ENCODE measurements at places on chromosomes 3 and 15.

DNA sequence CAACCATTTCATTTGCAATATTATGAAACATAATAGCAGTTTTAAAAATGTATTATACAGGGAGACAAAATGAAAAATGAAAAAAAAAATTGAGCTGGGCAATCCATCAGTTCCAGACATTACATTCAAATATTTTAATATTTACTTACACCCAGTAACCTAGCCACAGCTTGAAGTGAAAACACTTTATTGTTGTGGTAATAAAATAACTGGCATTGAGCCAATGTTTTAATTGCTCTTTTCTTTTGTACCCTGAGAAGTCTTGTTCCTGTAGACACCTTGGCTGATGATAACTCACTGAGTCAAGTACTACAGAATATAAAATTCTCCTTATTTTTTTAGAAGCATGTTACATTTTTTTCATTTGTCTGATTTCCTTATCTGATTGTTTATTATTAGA, 180.6 kb downstream of the ROBO1 start:
- no peak for DNase-seq

DNA sequence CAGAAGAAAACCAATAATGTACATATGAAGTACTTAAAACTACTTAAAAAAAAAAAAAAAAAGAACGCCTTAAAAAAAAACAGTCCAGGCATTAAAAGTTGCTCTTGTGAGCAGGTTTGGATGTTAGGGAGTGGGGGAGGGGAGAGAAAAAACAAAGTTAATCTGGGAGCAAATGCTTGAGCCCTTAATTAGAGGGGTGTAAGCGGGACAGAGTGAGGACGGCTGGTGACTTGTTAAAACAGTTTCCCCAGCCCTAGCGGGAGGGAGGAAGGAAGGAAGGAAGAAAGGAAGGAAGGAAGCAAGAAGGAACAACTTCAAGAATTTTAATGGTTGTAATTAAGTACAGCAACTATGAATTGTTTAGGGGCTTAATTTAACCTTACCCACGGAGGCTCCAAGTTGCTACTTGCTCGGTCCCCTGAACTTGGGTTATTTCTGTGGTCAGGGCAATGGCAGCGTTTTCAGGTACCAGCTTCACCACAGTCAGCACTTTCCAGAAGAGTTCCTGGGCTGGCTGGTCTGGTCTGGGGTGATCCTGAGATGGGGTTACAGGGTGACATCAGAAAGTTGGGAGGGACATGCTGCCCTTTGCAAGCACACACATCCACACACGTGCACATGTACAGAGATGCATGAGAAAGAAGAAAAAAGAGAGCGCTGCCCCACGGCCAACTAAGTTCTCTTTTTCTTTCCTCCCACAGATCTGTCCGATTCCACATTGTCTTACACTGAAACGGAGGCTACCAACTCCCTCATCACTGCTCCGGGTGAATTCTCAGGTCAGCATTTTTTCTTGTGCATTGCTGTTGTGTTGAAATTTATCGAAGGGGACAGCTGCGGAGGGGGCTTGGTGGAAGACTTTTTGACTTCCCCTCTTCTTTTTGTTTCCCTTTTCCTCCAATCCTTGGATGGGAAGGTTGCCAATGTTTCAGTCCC, 14.0 kb downstream of the SMAD6 start:
- DNase-seq = no peak

DNA sequence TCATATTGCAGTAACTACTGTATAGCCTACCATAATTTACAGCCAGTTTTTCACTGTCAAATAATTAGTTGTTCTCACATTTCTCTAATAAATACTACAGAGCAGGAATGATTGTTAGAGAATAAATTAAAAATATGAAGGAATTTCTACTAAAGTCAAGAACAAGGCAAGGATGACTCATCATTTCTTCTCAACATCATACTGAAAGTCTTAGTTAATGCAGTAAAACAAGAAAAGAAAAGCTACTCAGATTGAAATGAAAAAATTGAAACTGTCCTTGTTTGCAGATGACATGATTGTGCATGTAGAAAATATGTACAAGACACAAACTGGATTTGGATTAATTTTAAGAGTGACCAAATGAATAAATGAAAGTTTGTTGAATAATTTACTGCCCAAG, 608.2 kb downstream of the NSUN3 start:
- DNase-seq = no peak

DNA sequence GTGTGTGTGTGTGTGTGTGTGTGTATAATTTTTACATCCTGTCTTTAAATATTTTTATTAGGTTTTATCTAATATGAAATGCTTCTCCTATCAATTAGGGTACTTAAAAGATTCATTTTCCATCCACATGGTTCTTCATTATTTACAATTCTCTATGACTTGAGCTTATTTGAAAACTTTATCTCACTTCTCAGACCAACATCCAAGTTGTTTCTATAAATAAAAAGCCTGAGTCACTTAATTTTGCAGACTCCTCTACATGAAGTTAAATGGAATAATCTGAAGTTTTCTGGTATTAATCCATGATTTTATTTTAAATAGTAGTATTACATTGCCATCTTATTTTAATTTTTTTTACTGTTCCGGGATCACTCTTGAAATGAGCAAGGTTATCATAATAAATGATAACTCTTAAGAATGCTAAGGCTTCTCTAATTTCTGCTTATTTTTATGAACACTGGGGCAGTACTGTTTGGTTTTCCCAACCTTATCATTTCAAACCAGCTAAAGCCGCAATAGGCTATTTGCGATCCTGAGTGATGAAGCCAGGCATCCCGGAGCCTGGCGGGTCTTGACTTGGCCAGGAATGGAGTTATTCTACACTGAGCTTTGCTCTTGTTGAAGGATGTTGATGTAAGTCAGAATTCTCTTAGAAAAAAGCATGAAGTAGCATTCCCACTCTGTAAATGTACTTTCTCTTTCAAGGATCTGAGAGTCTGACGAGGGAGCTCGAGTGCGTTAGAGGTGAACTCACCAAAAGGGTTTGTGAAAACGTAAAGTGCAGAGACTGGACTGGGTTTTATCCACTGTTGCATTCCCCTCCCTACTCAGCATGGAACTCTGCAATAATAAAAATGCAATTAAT, 220.2 kb upstream of the LRTM1 start:
- no peak for DNase-seq

GRCh38 chr3:193553586-193553985, 1.1 kb downstream of the ATP13A4 start:
- DNase-seq = no peak

- DNase-seq = no peak
Observed at GRCh38 chr15:68764090-68764489, 56.6 kb downstream of the ANP32A start.

DNA sequence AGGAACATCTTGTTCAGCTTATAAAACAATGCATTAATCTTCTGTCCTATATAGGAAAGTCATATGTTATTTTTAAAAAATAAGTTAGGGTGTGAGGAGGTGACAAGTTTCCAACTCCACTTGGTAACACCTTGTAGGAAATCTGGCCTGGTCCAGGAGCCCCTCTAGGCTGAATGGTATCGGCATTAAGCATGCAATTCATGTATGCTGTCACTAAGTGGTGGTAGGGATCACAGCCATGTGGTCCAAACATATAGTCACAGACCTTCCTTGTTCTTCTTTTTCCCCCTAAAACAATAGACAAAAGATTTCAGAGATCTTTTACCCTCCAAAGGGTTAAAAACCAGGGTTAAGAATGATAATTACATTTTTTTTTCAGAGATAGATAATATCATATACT, 4.2 kb upstream of the APBA2 start:
- DNase-seq = no peak

DNA sequence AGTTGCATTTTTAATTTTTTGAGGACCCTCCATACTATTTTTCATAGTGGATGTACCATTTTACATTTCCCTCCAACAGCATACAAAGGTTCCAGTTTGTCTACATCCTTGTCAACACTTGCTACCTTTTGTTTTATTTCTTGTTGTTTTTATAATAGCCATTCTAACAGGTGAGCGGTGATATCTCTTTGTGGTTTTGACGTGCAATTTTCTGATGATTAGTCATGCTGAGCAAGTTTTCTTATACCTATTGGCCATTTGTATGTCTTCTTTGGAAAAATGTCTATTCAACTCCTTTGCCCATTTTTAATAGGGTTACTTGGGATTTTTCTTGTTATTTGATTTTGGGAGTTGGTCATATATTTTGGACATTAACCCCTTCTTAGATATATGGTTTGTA, 187.0 kb downstream of the CDIN1 start:
- no peak for DNase-seq

- no peak for DNase-seq
Observed at GRCh38 chr3:171007316-171007715, 19.2 kb downstream of the SLC2A2 start.

DNA sequence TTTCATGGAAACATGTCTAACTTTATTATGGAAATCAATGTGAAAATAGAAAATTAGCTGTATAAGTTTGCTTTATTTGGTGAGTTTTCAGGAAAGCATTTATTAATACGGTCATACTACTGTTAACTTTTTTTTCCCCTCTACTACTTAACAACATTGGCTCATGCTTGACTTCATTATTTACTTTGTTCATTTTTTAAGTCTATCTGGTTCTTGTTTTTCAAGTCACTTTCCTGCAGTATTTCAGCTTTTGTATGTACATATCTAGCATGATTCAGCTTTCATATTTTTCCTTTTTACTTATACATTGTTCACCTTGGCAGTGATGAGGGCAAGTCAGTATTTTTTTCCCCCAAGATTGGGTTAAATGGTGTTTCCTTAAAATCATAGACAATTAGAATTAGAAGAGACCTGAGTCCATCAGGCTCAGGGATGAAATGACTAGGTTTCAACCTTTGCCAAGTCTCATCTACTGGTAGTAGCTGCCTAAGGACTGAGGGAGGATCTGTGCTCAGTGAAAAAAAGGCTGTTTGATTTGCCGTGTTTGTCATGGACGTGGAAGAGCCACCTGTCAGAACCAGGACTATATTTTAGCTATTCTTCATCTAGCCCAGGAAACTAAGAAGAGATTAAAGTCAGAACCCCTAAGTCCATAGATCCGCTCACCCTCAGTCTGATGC, 15.4 kb downstream of the TMOD3 start:
- DNase-seq = no peak

- DNase-seq = no peak
Observed at GRCh38 chr3:85312331-85312730, 353.5 kb downstream of the CADM2 start.

DNA sequence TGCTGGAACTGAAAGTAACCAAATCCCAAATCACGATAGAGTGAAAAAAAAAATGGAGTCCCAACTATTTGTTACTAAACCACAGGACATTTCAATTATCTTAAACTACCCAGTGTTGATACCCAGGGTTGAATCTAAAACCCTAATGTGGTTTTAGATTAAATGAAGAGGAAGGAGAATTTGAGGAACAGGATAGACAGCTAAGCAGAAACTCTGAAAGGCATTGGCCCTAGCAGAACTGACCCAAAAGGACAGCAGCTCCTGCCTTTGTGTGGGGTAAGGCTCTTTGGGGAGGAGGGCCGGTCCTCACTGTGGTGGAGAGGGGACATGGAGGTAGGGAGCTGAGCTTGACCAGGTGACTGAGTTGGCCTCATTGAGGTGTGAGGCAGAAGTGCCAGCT, 30.7 kb upstream of the SNRK start:
- DNase-seq = no peak

- DNase-seq = no peak
Observed at GRCh38 chr3:106004137-106004681, 135.4 kb upstream of the CBLB start.

- no peak for DNase-seq
Observed at GRCh38 chr15:60580650-60581376, 101.9 kb upstream of the ICE2 start.

DNA sequence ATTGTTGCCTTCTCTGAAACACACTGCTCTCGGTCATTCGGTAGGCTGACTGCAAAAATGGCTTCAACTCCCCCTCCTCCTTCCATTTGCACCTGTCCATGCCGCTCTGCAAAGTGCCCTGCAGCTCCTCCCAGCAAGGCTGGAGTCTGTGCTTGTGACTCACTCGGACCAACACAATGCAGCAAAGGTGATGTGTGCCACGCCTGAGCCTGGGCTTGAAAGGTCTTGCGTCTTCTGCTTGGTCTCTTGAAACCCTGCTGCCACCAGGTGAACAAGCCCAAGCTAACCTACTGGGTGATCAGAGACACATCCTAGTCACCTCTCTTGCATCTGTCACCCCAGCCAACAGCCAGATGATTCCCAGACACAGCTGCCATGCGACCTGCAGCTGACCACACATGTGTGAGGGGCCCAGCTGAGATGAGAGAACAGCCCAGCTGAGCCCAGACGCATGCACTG, 71.1 kb downstream of the MGLL start:
- no peak for DNase-seq

- no peak for DNase-seq
Observed at GRCh38 chr3:180888992-180889560, 23.4 kb upstream of the FXR1 start.

- DNase-seq = no peak
Observed at GRCh38 chr3:106018102-106018501, 149.3 kb upstream of the CBLB start.

DNA sequence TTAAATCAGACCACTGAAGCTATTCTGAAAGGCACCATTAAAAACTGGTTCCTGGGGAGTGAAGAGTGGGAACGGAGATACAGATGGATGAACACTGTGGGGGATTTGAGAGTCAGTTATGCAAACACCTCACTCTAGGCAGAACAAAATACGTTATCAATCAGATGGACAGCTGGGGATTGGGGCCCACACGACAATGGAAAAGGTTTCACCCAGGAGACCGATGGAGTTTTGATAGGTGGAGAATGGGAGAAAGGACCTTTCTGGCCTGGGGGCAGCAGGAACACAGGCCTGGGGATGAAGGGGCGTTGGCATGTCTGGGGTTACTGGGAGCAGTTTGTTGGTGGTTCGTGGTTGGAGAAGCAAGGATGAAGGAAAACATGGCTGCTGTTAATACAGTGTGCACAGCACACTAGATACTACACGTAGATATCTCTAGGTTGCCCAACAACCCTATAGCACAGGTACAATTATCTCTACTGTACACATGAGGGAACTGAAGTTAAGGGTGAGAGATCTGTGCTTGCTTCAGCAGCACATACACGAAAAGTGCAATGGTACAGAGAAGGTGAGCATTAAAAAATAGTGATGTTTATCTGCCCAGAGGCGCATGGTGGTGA, 16.5 kb downstream of the ST6GAL1 start:
- no peak for DNase-seq

DNA sequence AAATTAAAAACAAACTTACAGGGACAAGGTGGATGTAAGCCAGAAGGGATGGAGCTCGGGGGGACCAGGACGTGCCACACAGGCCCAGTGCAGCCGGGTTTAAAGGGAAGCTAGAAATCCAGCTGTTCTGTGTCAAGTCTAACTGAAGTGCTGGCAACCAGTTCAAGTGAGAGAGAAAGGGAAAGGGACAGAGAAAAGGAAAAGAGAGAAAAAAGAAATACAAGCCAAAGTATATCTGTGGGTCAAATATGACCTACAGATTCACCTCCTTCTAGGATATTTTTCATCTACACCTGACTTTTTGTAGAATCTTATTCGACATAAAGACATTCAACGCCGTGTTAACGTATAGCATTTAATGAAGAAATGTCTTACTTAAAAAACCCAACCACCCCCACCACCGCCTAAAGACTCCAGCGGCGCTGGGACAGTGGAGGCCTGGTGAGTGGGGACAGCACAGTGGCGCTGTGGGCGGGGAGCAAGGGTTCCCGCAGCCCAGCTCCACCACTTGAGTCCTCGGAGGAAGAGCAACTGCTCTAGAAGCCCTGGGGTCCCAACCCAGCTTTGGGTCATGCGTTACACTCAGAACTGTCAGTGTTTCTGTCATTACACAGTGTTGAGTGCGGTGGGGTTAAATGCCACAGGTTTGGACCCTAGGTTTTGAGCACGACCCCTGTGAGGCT, 62.3 kb downstream of the CHSY1 start:
- DNase-seq = no peak

GRCh38 chr3:37689645-37690356, 171.9 kb upstream of the CTDSPL start:
- no peak for DNase-seq

Data from activated CD4-positive, alpha-beta T cell treated with anti-CD3 and anti-CD28 coated beads for 1 hour (primary cell).